ENCODE measurements at places on chromosomes 12 and 14.

- no peak for DNase-seq
Observed at GRCh38 chr12:68154779-68155178, 4.8 kb downstream of the IFNG start.

DNA sequence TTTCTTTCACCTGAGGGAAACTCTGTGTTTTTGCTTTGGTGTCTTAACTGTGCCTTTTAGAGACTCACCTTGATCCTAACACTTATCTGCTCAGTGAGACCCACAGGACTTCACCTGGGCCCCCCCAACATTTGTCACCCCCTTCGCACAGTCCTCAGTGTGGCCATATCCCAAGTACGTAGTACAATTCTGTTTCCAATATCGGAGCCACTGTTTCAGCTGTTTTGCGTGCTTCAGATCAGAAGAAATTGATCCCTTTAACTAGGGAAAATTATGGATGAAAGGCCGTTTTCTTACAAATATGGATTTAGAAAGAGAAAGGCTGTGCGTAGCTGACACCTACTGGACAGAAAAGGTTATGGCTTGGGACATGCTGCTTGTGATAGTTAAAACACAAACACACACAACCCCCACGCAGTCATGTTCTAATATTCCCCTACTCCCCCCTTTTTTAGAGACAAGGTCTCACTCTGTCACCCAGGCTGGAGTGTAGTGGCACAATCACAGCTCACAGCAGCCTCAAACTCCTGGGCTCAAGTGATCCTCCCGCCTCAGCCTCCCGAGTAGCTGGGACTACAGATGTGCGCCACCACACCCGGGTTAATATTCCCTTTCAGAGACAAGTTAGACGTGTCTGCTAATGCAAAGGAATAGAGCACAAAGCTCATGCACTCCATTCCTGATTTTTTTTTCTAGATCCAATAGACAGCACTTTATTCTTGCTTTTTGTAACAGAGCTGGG lies 3.6 kb upstream of the SLC7A8 start:
- no peak for DNase-seq

- DNase-seq: no peak
Observed at GRCh38 chr14:24145690-24146452, 539 bp downstream of the PSME2 start.

DNA sequence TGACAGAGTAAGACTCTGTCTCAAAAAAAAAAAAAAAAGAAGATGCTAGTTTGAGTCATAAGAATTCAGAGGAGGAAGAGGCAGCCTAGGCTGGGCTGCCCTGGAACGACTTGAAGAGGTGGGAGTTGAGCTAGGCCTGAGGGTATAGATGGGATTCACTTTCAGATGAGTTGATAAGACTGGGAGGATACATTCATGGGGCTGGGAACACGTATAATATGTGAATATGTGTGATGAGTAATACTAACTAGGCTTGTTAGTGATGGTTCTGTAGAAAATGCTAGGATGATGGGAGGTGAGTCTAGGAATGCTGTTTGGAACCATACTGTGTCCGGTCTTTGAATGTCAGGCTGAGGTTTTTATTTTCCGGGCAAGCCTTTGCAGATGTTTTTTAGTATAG lies 9.0 kb downstream of the PLEKHA5 start:
- DNase-seq: no peak

DNA sequence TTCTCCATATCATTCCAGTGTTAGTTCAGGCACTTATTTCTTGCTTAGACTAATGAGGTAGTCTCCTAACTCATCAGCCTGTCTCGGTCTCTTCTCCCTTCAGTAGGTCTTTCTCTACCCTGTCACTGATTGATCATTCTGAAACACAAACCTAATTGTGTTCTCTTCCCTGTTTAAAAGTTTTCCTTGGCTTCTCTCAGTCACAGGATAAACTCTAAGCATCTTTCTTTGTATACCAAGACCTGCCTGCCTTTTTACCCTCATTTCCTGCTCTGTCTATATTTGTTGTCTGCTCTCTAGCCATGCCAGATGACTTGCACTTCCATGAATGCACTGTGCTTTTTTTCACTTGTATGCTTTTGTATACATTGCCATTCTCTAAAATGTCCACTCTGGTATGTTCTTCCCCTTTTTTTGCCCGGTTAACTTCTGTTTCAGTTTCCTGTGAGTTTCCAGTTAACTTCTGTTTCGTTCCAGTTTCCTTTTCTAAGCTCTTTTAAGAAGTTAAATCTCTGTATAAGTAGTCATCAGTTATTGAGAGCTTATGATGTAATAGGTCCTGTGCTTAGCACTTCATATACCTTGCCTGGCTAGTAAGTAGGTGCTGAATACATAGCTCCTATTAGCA lies 12.8 kb downstream of the DIP2B start:
- no peak for DNase-seq

DNA sequence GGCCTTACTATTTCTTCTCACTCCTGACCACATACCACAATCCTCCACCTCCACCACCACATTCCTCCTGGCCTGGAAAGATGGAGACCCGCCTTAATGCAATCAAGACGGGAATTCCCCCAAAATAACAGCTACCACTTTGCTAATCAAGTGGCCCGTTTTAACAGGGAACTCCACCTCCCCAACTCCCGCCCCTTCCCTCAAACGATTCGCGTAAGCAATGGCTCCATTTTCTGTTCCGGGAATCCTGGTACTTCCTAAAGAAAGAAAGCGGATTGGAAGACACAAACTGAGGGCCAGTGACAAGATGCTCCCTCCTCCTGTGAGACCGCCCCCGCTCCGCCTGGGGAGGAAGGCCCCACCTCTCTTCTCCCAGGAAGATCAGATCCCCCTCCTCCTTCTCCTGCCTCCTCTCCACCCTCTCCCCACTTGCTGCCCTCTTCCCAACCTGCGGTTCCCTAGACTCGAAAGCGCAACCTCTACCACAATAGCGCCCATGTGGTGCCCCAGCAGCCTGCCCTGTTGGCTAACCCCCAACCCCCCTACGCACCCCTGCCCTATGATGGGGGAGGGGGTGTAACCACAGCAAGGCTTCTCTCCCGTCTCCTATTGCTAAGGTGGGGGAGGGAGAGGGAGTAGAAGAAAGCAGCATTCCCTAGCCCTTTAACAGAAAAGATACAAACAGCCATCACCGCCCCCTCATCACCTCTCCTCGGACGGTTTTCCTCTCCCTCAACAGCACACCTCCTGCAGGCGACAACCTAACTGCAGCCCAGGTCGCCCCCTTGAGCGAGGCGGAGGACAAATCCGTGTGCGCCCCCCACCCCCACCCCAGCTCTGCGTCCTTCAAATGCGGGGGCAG lies 777 bp downstream of the ARF3 start:
- no peak for DNase-seq

Measured in stimulated activated CD8-positive, alpha-beta memory T cell treated with anti-CD3 and anti-CD28 coated beads, Interleukin-2, amount 100 ng/mL, for 1 hour (primary cell).